ENCODE measurements at places on chromosomes 6 and 20.

DNA sequence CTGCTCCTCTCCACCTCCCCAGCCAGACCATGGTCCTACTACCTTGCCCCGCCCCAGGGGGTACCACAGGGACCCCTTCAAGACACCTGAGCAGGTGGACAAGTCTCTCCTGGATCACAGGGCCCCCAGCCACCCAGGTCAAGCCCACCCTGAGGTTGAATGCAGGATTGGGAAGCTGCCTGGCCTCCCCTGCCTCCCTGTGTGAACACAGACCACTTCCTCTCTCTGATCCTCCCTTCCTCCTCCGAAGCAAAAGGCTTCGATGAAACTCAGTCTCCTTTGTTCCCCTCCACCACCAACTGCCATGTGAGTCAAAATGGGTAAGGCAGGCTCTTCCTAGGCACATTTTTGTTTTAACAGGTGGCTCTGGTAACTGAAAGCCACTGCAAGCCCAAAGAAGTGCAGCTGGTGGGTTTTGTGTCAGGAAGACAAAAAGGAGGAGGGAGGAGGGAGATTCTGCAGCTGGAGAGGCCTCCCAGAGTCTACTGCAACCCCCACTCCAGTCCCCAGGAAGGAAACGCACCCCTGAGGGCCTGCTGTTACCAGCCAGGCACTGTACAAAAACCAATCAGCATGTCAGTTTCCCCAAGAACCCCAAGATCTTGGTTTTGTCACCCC lies 5.4 kb downstream of the ADA start:
- no peak for DNase-seq

DNA sequence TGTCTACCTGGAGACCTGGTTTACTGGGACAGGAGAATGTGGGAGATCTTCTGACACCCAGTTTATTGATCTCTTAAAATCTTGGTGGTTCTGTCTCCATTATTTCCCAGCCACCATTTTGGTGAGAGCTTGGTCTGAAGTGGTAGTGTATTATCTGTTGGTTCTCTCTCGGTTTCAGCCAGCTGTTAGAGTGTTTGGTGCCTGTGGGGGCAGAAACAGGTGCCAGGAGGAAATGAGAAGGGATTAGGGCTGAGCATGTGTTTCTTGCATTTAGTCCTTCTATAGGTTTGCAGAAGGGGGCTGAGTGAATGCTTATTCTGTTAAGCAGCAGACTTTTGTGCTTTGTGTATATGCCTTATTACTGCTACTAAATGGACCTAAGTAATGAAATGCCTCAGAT lies 9.6 kb downstream of the JARID2 start:
- DNase-seq = no peak

GRCh38 chr20:25867776-25868649 lies 171.4 kb upstream of the ZNF337 start:
- DNase-seq = no peak

GRCh38 chr6:113077794-113078193 lies 730.7 kb downstream of the RFPL4B start:
- DNase-seq = no peak

All from NCI-H1417 treated with DMSO at 0.1 percent for 48 hours (cell line).